ENCODE measurements at places on chromosomes 7 and 10.

DNA sequence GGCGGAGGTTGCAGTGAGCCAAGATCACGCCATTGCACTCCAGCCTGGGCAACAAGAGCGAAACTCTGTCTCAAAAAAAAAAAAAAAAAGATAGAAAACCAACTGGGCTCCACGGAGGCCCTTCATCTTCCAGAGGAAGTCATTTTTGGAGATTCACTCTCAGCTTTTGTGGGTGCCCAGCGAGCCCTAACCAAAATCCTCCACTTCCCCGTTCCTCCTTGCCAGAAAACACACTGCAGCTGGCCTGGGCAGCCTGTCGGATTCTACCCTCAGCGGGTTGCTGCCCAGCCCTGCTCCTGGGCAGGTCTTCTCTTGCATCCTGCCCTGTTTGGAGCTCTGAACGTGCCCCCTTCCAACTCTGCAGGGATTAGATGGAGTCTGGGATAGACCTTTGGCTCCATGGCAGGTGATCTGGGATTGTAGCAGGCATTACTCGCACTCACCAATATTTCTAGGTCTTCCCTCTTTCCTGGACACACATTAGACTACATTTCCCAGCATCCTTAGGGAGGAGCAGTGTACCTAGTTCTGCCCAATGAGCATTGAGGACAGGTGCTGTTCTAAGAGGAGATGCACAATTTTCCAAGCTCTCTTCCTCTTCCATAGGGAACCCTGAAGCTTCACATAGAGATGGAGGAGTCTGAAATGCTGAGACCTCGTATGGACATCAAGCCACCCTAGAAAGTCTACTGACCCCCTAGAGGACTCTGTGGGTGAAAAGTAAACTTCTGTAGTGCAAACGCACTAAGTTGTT, 4.6 kb downstream of the GRID2IP start:
- DNase-seq, result no peak

GRCh38 chr10:71797533-71798307, 24.4 kb upstream of the VSIR start:
- no peak for DNase-seq

GRCh38 chr7:139635526-139636302, 112.2 kb downstream of the CLEC2L start:
- no peak for DNase-seq

DNA sequence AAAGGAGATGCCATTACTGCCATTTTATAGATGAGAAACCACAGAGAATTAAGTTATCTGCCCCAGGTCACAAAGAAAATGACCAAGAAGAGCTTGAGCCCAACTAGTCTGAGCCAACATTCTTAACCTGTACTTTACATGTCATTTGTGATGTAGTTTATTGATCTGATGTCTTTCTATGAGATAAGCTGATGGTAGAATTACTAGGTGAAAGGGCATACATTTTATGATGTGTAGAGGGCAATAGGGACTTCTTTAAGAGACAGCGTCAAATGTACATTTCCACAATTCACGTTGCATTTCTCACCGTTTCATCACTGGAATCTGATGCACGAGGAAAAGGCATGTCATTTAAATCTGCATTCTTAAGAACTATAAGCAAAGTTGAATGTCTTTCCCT, 11.3 kb downstream of the ACSL5 start:
- no peak for DNase-seq

- no peak for DNase-seq
Observed at GRCh38 chr10:62577666-62578291, 203.6 kb downstream of the ZNF365 start.

- no peak for DNase-seq
Observed at GRCh38 chr10:104899779-104900178, 258.7 kb downstream of the SORCS3 start.

- DNase-seq, result no peak
Observed at GRCh38 chr10:35934642-35934995, 292.5 kb upstream of the FZD8 start.

DNA sequence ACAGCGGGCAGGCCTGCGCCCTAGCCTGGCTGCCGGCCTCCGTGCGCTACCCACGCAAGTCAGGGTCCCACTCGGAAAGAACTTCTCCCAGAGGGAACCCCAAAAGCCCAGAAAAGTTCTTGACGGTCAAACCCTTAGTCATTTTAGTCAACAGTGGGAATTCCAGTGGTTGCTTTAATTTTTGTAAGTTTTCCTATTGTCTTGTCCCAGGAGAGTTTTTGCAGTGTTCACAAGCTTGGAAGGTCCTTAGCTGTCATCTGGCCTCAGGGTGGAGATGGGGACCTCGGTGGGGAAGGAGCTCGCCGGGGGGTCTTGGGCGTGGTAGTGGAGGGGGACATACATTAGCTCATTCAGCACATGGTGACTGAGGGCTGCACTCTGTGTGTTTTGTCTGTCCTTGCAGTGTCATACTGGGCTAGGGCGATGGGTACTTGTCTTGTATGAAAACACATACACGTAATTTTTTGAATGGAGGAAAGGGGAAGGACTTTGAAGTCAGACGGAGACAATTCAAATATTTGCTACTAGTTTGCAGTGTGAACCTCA, 736 bp downstream of the MINDY4 start:
- DNase-seq, result no peak

DNA sequence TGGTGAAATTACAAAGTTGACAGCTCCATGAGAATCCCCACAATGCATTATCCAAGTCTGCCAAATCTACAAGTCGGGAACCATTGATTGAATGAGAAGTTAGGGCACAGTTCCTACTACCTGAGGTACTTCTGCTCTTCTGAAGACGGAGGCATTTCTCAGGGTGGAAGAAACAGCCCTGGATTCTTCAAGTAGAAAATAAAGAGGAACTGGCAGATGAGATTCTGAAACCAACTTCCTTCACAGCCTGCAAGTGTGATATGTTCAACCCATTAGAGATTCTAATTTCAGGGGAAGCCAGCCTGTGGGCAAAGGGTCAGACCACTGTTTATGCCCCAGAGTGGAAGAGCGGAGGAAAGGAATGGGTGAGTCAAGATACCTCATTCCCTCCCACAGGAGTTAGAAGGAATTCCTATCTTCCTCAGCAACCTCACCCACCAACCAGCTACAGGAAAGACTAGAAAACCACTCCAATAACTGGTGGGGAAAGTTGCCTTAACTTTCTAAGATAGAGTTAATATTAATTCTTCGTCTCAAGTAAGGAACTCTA, 50.5 kb upstream of the BMPER start:
- no peak for DNase-seq

- DNase-seq, result no peak
Observed at GRCh38 chr10:100779329-100779728, 33.9 kb downstream of the PAX2 start.

GRCh38 chr7:121323515-121324302, 5.1 kb upstream of the WNT16 start:
- DNase-seq, result no peak
